ENCODE measurements at places on chromosomes 12 and 14.

GRCh38 chr12:56362130-56363059 lies at the start of gene APOF:
Gene APOF (minus strand): TSS chr12:56362857. CDS start chr12:56362745, 112 bp downstream.
- no peak for DNase-seq

DNA sequence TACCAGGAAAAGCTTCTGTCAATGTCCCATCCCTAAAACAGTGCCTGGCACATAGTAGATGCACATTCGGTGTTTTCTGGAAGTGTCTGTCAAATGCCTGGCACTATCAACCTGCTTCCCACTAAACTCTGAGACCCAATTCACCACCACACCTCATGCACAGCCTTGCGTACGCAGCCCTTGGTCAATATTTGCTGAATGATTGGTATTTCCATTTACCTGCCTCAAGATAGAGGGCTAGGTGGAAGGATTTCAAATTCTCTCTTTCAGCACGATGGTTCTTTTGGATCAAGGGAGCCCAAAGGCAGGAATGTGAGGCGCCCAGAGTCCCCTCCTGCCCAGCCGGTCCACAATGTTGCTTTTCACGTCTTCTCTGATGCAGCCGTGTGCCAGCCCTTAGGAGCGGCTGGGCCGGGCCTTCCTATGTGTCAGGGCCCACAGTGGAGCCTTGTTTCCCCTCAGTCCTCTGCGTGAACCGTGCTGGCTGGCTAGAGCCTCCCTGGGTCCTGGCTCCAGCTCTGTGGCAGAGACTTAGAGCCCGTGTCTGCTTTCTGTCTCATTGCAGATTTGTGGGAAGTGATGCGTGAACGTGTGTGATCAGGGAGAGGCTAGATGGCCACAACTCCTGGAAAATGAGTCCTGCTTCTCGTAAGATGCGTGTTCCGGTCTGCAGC lies 99.9 kb upstream of the RFLNA start:
- no peak for DNase-seq

- DNase-seq = no peak
Measured at GRCh38 chr14:100732766-100733100, 6.0 kb downstream of the DLK1 start.

DNA sequence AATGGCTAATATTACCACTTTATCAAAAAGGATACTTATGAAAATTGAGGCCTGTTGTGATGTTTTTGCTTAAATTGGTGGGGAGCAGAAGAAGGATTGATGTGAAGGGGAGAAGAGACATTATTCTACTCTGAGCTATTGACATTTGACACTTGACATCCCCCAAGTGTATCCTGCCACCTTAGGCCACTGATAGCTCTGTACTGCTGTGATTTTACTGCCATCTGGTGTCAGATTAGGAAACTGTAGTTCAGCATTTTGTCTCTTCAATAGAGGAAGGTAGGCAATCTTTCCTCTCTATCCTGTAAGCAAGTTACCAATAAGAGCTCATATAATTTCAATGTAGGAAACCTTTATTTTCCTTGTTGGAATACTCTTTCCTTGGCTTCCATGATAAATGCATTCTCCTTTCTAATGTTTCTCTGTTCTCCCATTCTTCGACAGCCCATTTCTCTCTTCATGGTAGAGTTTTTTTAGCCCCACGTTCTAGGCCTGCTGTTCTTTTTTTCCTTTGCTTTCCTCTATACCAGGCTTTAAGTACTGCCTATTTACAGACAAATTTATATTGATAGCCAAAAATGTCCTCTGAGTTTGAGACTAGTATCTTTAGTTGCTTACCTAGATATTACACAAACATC lies 46.3 kb downstream of the PPHLN1 start:
- DNase-seq = peak; percentile 45

DNA sequence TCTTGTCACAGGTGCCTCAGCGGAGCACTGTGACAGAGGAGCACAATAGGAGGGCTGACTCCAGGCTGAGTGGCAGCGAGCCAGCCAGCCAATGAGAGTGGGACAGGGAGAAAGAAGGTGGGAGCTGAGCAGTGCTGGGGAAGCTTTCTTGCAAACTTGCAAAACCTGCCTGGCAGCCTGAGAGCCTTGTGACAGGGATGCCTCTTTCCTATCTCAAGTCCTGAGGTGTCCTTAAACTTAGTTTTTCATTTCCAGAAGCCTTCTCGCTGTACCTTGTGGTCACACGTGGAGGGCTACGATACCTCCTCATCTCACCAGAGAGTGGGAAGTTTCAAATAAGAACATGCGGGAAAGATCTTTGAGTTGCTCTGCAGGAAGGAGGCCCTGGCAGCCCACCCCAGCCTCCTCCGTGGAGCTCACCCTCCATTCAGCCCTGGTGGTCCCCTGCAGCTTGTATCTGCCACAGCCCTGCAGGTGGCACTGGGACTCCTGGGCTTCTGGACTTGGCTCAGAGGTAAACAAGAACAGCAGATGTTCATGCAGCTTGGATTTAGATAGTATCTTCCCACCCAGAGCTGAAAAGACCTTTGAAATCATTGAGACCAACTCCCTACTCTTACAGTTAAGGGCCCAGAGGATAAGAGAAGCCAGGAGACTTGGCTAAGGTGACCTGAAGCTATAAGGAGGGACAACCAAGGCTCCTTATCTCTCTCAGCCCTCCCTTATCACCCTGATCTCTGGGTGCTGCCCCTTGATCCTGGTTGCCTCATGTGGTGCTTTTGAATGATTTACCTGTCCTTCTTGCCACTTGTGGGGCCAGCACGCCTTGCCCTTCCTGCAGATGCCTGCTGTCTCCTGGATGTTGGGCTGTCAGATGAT lies 153.5 kb upstream of the MAX start:
- DNase-seq = peak; percentile 42

DNA sequence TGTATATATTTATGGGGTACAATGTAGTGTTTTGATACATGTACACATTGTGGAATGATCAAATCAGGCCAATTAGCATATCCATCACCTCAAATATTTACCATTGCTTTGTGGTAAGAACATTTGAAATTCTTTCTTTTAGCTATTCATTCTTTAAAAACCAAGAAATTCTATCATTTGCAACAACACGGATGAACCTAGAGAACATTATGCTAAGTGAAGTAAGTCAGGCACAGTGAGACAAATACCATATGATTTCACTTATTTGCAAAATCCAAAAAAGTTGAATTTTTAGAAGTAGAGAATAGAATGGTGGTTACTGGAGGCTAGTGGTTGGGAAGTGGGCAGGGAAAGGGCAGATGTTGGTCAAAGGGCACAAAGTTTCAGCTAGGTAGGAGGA lies 129.3 kb upstream of the PTPRQ start:
- no peak for DNase-seq

DNA sequence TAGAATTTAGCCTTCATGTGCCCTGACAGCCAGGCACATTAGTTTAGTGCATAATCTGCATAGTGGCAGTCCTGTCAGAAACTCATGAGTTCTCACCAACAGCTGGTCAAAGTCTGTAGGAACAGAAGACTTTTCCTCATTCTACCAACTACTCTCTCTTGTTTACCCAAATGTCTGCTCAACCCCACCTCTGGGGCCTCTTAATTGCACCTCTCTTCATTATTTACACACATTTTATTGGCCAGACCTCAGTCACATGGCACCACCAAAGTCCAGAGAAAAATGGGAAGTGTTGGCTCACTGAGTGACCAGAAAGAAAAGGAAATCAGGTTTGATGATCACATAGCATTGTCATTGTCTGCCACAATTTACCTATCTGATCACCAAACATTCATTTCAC lies 114.6 kb upstream of the PLXNC1 start:
- DNase-seq = no peak

GRCh38 chr12:93106910-93107309 lies 177.8 kb upstream of the EEA1 start:
- DNase-seq = no peak

DNA sequence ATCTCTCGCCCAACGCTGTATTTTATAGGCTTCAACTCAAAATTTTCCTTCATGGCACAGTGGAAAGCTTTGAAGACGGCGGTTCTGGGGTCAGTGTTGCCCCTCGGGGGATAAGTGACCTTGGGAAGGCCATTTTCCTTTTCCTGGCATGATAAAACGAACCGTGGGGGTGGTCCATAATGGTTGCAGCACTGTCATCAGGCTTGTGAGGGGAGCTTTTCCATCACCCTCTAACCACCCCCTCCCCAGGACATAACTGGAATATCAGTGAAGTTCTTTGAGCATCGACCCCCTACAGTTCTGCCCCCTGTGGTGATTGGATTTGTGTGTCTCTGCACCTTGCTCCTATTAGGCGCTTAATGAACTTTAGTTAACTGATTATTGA lies 16.0 kb downstream of the FOS start:
- no peak for DNase-seq

- DNase-seq = no peak
Measured at GRCh38 chr12:93461503-93461902, 5.8 kb upstream of the MRPL42 start.

GRCh38 chr12:105229371-105229770 lies 6.6 kb downstream of the APPL2 start:
- DNase-seq = no peak

DNA sequence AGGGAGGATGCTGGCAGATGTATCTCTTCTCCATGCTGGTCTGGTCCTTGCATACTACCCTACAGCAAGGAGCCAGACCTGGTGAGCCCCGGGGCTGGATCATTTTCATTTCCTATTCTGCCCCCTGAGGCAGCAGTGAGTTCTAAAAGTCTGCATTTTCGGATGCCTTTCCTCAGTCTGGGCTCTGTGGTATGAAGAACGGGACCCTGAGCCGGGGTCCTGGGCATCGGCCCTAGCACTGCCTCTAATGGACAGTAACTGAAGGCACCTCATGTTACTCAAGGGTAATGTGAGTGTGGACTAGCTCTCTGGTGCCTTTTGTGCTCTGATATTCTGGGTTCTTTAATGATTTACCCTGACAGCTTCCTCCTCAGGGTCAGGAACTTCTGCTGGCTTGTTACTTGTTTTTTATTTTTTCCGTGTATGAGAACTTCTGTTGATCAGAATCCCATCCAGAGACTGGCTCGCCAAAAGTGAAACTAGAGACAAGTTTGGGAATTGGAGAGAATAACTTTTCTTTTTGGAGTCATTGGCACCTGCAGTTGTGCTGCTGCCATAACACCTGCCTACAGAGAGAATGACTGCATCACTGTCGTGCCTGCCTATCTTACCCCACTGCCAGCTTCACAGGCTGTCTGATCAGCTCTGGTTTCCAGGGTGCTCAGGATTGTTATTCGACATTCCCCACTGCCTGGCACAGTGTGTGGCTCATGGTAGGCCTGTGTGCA lies 62.3 kb downstream of the SUSD6 start:
- no peak for DNase-seq

GRCh38 chr12:131280426-131280825 lies 326.7 kb downstream of the ADGRD1 start:
- no peak for DNase-seq

DNA sequence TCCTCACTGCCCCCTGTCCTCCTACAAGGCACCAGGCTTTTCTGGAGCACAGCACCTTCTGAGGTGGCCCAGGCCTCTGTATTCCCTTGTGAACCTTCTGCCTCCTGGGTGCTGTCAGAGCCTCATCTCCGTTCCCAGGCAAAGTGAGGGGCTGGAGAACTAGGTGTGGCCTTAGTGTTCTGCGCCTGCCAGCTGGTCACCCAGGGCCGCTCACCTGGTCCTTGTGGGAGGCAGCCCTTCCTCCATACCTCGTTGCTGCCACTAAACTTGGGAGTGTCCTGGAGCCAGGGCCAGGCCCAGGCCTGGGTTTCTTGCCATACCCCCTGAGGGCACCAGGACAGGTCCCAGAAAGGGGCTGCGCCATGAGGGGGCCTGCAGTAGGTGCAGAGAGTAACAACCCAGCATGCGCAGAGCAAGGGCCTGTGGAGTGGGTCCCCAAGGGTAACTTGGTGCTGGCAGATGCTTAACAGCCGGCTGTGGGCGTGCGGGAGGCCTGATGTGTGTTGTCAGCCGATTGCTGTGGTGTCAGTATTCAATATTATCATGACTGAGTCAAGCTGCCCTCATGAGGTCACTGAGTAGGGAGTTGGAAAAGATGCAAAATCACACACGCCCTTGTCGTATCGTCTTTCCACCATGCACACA lies 17.1 kb downstream of the OTUB2 start:
- no peak for DNase-seq

GRCh38 chr14:55518391-55518790 lies 61.6 kb upstream of the KTN1 start:
- no peak for DNase-seq

- no peak for DNase-seq
Measured at GRCh38 chr12:34401659-34402227, 379.4 kb downstream of the ALG10 start.

GRCh38 chr12:62640910-62641448 lies 174.4 kb downstream of the MON2 start:
- DNase-seq = no peak

DNA sequence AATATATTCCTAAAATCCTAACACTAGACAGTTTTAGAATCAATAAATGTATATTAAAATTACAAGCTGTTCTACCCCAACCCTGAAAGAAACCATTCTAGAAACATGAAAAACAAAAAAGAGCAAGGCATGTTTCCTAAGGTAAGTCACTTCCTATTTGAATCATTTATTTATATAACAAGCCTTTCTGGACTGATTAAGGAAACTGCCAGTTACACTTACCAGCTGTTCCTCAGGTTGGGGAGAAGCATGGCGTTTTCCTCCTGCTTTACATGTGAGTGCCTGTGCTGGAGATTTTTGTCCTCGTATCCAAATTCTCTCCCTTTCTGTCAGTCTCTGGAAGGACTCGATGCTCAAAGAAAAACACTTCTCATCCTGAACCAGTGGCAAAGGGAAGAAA lies 183.3 kb downstream of the EFCAB11 start:
- DNase-seq = no peak

DNA sequence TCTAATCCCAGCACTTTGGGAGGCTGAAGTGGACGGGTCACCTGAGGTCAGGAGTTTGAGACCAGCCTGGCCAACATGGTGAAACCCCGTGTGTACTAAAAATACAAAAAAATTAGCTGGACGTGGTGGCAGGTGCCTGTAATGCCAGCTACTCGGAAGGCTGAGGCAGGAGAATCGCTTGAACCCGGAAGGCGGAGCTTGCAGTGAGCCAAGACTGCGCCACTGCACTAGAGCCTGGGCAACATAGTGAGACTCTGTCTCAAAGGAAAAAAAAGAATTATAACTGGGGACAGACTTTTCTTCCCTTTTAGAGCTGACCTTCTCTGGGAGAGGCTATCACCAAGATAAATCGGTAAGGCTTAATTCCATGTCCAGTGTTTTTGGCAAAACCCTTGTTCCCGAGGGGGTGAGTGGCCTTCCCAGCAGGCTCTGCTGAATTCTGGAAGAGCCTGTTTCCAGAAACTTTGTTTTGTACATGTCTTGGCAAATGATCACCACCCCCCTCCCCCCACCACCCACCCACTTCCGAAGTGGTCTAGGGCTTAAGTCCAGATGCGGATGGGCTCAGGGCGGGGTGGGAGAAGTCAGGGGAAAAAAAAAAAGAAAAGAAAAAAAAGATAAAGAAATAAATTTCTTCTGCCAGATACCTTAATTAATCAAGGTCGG lies 32.3 kb upstream of the DEGS2 start:
- no peak for DNase-seq

- DNase-seq = no peak
Measured at GRCh38 chr12:25427337-25428249, 125.5 kb downstream of the LMNTD1 start.

GRCh38 chr14:104650057-104650980 lies 39.1 kb upstream of the INF2 start:
- peak; percentile 71 for DNase-seq

All from renal pelvis (tissue), 12 donors.